ENCODE measurements at places on chromosomes 2 and 18. TPM values are rescaled to one million over a fixed set of nuclear protein-coding genes. Genes with fewer than 3 reads are reported as not detected.

DNA sequence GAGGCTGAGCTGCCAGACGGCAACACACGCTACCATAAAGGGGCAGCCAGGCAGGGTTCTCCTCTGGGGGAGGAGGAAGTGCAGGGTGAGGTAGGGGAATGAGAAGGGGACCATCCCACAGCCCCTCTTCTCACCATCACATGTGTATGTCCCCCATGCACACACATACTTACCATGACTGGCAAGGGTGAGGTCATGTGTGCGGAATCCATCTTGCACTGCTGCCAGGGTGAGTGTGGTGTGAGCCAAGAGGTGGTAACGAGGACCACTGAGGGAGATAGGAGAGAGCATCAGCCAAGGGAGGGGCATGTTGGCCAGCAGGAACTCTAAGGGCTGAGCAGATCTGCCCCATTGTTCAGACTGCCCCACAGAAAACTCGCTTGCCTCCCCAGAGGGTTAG is 7.1 kb downstream of the WDR54 start:
- no peak for DNase-seq

GRCh38 chr2:215535125-215535668 is 99.3 kb upstream of the FN1 start:
- no peak for DNase-seq

GRCh38 chr2:85438201-85439024 is 19.9 kb downstream of the SH2D6 start:
- no peak for DNase-seq

SGPP2 gene
- 1.2 TPM for polyA plus RNA-seq

CAPN14 gene
- polyA plus RNA-seq, result not detected
